ENCODE measurements at places on chromosomes 1 and 21. TPM values are rescaled to one million over a fixed set of nuclear protein-coding genes. Genes with fewer than 3 reads are reported as not detected.

Gene F5
- not detected for total RNA-seq

Gene NUDT4B
- 19.9 TPM for total RNA-seq

Gene OPRD1
- under 0.01 TPM for total RNA-seq

Gene RBP7
- not detected for total RNA-seq

Gene PLEKHO1
- 51.4 TPM for total RNA-seq

Gene TACSTD2
- not detected for total RNA-seq

Gene DIO1
- not detected for total RNA-seq

Gene GABRD
- not detected for total RNA-seq

Gene UQCRHL
- 1.4 TPM for total RNA-seq

Gene LCE1A
- total RNA-seq: not detected

Gene ZMYND12
- not detected for total RNA-seq

Gene AKT3
- 30.0 TPM for total RNA-seq

All from IMR-90 (cell line).